NCI-H1092 treated with DMSO at 0.1 percent for 48 hours (cell line): ENCODE measurements at places on chromosomes 1 and 21.
A peak's percentile ranks its signal among the peaks of the same experiment; 100 is the strongest.

- no peak for DNase-seq
These were observed 44.8 kb downstream of the USP25 start for GRCh38 chr21:15774590-15774989.

GRCh38 chr1:167185974-167186657 is 34.6 kb upstream of the POU2F1 start:
- peak; percentile 17 for DNase-seq

GRCh38 chr1:100229681-100230443 is 19.8 kb downstream of the DBT start:
- no peak for DNase-seq

GRCh38 chr1:26913754-26914619 is at the start of gene NR0B2:
Gene NR0B2, minus strand, starts transcription at chr1:26913975. Its CDS starts 35 bp downstream, at chr1:26913940.
- DNase-seq = peak; percentile 99

DNA sequence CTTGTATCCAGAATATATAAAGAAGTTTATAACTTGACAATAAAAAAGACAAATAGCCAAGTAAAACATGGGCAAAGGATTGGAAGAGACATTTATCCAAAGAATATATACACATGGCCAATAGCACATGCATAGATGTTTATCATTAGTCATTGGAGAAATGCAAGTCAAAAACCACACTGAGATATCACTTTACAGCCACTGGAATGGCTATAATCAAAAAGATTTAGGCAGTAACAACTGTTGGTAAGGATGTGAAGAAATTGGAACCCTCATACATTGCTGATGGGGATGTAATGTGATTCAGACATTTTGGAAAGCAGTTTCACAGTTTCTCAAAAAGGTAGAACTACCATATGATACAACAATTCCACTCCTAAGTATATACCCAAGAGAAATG is 51.1 kb downstream of the SLC44A5 start:
- no peak for DNase-seq

GRCh38 chr1:6016191-6016865 is 24.1 kb upstream of the NPHP4 start:
- no peak for DNase-seq

DNA sequence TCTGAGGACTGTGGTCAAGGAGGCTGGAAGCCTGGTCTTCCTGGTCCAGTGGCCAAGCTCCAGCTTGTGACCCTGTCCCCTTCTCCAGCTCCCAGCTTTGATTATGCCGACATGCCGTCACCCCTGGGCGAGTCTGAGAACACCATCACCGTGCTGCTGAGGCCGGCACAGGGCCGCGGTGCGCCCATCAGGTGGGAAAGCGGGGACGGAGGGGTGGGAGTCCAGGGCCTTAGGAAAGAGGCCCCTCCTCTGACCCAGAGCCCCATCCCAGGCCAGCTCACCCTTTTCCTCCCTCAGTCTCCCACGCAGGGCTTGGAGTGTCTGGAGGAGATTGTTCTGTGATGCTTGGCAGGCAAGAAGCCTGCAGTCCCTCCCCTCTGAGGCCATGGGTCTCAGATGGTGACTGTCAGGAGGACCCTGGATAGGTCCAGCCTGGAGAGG is 43.6 kb downstream of the PTPRU start:
- no peak for DNase-seq

DNA sequence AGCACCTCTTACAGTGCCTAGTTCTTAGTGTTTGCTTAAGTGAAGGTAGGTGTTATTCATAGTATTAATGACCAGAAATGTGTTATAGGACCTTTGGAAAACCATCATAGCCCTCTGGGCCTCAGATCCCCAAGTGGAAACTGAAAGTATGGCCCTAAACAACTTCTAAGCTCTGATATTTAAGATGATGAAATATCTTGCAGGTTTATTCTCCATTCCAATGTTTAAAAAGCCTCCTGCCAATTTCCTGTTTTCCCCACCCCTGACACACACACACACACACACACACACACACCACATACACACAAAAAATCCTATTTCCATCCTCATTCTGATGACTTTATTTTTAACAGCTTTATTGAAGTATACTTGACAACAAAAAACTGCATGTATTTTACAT is 108.2 kb downstream of the DIRAS3 start:
- DNase-seq = no peak

DNA sequence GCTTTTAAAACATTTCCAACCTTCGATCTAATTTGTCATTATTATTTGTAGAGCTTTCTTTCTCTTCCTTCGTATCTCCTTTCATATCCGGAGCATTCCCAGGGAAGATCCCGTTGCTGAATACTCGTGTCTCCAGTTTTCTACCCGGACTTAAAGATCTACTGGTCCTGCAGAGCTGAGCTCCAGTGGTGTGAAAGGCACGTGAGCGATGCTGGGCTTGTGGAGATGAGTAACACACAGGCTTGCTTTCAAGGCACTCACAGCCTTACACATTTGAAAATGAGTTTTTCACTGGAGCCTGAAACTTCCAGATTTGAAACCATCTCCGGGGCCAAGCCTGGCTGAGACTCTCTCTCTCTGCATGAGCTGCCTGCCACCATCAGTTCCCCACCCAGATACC is 428.3 kb downstream of the KIF26B start:
- DNase-seq = no peak

DNA sequence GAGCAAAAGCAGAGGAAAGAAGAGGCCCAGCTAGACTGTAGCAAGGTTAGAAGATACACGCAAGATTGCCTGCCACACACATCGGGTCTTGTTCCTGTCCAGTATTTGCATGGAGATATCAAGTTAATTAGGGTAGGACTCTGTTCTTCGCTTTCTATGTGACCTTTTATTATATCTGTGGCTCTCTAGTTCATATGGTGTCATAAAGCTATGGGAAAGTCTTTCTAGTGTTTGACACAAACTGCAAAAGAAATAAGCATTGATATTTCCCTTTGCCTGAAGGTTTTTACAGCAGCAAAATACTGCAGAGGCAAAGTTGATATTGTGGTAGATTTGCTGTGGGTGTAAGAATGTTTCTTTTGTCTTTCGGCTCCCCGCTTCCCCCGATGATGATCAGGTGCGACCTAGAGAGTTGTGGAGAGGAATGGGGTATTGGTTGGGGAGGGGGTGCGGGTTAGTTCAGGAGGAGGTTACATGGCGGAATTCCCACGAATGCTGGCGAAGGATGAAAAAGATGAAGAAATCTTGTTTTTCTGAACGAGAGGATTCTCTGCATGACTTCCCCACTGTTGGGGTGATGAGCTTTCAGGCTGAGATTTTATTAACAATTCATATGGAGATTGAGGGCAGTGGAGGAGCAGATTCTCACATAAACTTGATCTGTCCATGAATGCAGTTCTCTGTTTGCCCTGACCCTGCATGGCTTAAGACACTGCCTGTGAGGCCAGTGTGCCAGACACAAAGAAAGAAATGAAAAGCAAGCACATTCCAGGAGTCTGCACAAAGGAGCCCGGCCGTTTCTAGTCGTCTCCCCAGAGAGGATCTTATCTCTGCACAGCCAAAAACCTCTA is 550.2 kb downstream of the USP25 start:
- no peak for DNase-seq

DNA sequence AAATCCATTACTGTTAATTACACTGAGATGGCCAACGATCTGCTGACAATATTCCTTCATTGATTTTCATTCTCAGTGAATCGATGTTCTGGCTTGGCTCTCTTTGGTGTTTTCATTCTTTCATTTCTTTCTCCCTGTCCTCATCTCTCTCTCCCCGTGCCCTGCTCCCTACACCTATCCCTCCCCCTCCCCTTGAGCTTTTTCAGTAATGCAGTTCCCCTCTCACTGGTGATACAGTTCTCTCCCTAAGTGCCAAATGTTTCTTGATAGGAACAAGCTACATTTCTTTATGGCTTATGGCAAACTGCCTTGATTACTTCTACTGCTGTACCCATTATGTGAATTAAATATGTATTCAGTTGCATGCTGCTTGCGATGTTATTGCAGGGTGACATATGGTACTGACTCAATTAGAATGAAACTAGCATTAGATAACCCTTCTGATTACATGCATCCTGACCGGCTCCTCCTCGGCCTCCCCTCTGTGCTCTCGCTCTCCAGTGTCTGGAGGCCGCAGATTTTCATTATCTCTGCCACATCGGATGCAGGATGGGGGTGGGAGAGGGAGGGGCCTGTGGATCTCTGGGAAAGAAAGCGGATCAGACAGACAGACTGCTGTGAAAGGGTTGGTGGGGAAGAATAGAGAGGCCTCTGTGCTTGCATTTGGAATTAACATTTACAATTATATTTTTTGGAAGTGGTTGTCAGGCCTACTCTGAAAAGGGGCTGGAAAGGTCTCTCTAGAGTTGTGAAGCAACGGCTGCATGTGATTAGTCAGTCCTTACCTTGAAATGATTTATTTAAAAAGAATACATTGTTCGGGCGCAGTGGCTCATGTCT is 130.9 kb downstream of the PBX1 start:
- peak; percentile 63 for DNase-seq

DNA sequence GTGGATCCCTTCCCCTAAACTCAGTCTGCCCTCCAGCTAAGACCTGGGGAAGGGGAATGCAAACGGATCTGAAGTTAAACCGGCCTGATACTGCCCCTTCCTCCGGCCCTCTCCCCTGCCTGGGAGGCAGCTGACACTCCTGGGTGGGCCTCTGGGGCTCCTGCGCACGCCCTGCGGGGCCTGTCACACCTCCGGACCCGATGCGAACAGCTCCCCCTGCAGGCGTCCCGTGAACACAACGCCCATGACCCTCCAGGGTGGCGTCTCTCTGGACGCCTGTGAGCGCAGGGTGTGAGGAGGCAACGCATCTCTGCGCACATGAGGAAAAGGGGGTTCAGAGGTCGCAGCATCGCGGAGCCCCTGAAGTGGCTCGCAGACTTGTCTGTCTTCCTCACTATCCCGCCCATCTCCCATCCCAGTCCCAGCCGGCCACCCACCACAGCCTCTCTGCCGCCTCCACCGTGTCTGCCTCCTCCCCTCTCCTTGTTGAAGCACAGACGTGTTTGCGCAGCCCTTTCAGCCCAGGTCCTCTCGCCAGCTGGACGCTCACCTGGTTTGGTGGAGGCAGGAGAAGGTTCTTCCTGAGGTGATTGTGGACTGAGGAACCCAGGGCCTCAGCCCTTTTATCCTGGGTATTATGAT is 421 bp upstream of the LCE3A start:
- no peak for DNase-seq

DNA sequence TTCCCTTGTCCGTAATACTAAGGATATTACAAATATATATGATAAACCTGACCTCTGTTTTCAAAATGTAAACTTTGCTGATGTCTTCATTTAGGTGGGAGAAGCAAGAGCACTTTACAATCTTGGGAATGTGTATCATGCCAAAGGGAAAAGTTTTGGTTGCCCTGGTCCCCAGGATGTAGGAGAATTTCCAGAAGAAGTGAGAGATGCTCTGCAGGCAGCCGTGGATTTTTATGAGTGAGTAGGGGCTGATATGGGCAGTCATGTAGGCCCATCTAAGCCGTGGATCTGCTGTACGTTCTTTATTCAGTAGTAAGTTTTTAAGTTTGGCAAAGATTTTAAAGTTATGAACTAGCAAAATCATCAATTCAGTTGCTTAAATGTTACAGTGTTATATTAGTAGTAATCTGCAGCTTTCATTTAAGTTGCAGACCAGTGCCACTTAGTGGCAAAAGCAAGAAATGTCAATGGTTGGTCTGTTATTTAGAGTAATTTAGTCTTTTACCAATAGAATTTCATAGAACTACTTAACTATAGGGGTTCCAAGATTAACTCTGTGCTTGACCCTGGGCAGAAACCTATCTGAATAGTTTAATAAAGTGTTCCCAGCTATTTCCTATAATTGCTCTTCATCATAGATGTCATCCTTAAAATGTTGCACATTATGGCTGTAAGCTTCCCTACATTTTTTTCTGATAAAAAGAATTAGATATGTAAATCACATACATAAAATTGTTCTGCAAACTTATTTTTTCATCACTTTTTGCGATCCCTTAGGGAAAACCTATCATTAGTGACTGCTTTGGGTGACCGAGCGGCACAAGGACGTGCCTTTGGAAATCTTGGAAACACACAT is 21.3 kb downstream of the GPSM2 start:
- peak; percentile 41 for DNase-seq

DNA sequence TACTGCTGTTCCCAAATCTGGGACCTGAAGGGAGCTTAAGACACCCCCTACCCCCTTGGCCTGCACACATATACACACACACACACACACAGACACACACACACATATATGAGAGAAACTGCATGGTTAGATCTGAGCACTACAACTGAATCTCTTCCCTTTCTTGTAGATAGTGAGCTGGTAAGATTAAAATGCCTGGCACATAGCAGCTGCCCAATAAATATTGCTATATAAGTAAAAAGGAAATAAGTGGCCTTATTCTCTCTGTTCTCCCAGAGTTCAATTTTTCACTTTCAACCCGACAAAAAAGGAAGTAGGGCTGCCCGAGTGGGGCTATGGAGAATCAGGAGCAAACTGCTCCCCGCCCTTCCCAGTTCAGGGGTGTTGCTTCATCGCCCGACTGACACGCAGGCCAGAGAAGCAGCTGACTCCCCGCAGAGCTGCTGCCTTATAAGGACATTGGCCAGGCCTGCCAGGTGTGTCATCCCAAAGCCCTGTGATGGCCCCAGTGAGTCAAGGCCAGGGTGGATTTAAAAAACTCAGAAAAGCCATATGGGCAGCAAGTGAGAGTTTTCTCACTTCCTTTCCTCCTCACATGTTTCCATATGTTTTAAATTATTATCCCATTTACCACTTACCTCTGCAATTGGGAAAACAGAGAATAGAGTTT is 106.5 kb upstream of the SLC44A3 start:
- DNase-seq = no peak

- no peak for DNase-seq
These were observed 27.8 kb downstream of the COL18A1 start for GRCh38 chr21:45432575-45433255.

DNA sequence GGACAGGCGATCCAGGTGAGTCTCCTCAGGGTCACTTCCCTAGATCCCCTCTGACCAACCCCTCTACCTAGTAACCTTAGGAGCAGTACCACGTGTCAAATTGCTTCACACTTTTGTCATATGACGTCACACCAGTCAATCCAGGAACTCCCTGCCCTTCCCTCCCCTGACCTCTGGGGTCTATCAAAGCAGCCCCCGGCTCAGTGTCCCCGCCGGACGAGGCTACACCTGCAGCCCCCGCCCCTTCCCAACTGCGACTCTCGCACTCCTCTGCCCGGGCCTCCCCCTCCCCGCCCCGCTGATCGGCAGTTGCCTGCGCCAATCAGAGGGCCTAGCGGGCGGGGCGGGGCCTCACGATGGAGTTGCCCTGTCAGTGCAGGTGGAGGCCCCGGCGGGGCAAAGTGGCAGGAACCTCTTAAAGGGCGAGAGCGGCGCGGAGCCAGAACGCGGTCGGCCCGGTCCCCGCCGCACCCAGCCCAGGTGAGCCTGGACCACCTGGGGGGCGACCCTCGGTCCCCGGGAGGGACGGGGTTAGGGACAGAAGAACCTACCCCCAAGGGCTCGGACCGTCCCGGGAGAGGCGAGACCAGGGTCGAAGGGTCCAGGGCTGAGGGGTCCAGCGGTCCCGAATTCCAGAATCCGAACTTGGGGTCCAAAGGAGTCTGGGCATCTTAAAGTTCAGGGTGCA is 27.5 kb upstream of the EPB41 start:
- DNase-seq = peak; percentile 39
